Inflammatory macrophage (primary cell): ENCODE measurements at places on chromosomes 4 and X.

DNA sequence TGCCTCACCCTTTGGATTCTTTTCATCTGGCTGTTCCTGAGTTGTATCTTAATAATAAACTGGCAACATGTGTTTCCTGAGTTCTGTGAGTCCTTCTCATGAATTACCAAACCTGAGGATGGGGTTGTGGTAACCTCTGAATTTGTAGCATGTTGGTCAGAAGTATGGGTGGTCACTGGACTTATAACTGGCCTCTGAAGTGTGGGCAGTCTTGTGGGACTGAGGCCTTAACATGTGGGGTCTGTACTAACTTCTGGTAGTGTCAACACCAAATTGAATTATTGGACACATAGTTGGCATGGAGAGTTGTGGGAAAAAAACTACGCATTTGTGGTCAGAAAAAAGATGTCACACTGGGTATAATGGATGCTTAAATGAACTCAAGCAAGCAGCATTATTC lies 45.0 kb upstream of the TNIP3 start:
- no peak for DNase-seq

- no peak for DNase-seq
Observed at GRCh38 chrX:109312757-109313156, 169.1 kb downstream of the GUCY2F start.

DNA sequence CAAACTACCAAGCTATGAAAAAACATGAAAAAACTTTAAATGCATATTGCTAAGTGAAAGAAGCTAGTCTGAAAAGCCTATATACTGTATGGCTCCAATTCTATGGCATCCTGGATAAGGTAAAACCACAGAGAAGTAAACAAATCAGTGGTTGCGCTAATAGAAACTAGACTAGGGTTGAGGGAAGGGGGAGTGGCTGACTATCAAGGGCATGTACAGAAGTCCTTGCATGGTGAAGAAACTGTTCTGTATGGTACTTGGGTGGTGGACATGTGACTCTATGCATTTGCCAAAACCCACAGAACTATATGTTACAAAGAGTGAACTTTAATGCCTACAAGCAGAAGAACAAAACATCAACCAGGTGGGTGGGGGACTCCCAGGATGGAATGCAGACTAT lies 96.8 kb downstream of the MTMR1 start:
- DNase-seq = no peak

DNA sequence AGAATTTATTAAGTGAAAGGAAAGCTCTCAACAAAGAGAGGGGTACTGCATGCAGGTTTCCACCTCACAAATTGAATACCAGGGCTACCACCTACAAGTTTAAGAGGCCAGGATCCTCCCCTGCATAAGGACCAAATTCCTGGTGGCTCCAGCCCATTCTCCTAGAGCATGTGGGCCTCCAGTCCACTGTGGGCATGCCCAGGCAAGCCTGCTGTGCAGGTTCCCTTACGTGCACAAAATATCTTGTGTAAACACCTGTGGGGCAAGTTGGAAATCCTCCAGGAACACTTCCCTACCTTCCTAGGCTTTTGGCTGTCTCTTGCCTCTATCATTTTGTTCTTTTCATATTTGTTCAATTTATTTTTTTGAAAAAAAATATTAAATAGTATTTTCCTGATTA lies 724.3 kb downstream of the ARAP2 start:
- no peak for DNase-seq

DNA sequence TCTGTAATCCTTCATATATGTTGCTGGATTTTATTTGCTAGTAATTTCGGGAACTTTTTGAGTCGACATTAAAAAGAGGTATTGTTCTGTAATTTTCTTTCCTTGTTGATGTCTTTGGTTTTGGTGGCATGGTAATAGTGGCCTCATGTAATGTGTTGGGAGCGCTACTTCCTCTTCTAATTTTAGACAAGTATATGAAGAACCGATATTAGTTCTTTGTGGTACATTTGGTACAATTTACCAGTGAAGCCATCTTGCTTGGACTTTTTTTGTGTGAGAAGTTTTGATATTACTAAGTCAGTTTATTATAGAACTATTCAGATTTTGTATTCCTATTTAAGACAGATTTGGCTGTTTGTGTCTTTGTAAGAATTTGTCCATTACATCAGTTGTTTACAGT lies 669.2 kb upstream of the AADAT start:
- no peak for DNase-seq

DNA sequence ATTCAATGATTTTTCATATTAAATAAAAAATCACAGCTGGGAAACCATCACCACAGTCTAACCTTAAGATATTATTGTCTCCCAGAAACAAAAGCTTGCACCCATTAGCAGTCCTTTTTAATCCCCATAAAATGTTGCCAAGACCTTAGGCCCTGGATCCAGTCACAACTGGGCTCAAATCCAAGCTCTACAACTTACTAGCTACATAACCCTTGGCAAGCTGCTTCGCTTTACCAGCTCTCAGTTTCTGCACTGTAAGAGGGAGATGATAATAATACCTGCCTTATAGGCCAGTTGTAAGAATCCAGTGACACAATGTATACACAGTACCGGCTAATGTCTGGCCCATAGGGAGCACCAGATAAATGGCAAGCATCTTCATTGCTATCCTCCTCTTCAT lies 400.9 kb upstream of the FGF13 start:
- DNase-seq = no peak

GRCh38 chr4:25984796-25985195 lies 70.8 kb downstream of the SMIM20 start:
- DNase-seq = no peak

DNA sequence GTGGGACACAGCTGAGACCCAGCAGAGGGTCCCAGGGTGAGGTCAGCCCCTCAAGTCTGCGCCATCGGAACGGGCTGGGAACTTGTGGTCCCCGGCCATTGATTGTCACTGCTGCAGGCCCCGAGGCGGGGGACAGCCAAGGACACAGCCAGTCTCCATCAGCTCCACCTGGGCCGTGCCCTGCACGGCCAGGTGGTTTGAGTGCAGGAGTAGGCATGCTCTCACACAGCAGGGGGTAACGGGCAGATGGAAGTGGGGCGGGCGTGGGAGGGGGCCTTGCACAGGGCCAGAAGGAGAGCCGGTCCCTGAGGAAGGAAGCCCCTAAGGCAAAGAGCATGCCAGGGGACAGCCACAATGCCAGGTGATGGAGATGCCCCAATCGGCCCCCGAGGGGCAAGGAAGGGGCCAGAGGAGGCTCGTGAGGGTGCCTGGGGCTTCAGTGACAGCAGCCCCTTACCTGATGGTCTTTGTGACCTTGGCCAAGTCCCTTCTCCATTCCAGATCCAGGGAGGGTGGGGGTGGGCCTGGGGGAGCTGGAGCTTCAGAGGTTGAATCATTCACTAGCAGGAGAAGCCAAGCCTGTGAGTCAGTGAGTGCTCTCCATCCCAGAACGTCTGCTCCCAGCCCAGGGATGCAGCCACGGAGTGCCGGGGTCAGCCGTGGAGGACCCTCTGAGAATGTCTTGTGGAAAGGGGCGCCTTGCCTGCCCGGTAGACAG lies 2.3 kb downstream of the ATP2B3 start:
- DNase-seq = no peak

GRCh38 chr4:972651-973424 lies 531 bp downstream of the DGKQ start:
- DNase-seq = peak; percentile 42
